ENCODE measurements at places on chromosomes 6 and 20. TPM values are rescaled to one million over a fixed set of nuclear protein-coding genes. Genes with fewer than 3 reads are reported as not detected.

GRCh38 chr20:39524371-39524911, 562.3 kb downstream of the DHX35 start:
- no peaks in the 10 kb centered on the region for H3K36me3 ChIP-seq
- H3K4me1 ChIP-seq = peaks cover 13% of the 10 kb centered on the region
- peak; percentile 82 for DNase-seq
- H3K27ac ChIP-seq = no peak overlapping the region

- H3K27ac ChIP-seq = no peak overlapping the region
- no peak overlapping the region for H3K4me3 ChIP-seq
- no peaks in the 10 kb centered on the region for H3K36me3 ChIP-seq
- no peak for DNase-seq
- H3K4me1 ChIP-seq = peaks cover 18% of the 10 kb centered on the region
Observed at GRCh38 chr6:38136547-38136946, 317.0 kb downstream of the ZFAND3 start.

- DNase-seq = no peak
- no peaks in the 10 kb centered on the region for H3K27me3 ChIP-seq
- no peak overlapping the region for H3K27ac ChIP-seq
- peaks cover 5% of the 10 kb centered on the region for H3K4me1 ChIP-seq
- H3K36me3 ChIP-seq = no peaks in the 10 kb centered on the region
Observed at GRCh38 chr6:119255492-119255891, 94.1 kb downstream of the MAN1A1 start.

- no peak overlapping the region for H3K27ac ChIP-seq
- no peaks in the 10 kb centered on the region for H3K36me3 ChIP-seq
- H3K27me3 ChIP-seq = no peaks in the 10 kb centered on the region
- no peak overlapping the region for H3K4me3 ChIP-seq
- no peak for DNase-seq
- no peaks in the 10 kb centered on the region for H3K4me1 ChIP-seq
Observed at GRCh38 chr6:91482498-91482897, 895.6 kb upstream of the MAP3K7 start.

DNA sequence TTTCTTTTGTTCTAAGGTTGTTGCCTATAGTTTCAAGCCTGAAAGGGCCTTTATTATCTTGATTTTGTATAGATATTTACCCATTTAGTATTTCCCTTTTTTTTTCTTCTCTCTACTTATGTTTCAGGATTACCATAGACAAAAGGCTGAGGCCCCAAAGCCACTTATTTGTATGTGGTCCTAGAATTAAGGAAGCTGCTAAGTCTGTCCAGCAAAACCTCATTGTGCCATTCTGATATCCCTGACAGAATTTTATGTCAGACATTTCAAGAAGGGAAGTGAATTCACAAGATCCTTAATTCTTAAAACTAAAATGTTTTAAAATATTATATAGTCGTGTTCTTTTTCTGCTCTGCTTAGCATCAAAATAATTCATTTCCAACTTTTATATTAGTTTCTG, 6.9 kb downstream of the HAO1 start:
- H3K36me3 ChIP-seq = no peaks in the 10 kb centered on the region
- no peak for DNase-seq
- H3K27me3 ChIP-seq = no peaks in the 10 kb centered on the region
- no peak overlapping the region for H3K4me3 ChIP-seq

HNF4A gene
- total RNA-seq = not detected

Measured in esophagus muscularis mucosa (tissue), 4 donors.